GM13977 (cell line): ENCODE measurements at places on chromosomes 4 and X.

- DNase-seq = no peak
These were observed 38.9 kb downstream of the PAGE2 start for GRCh38 chrX:55127692-55128091.

GRCh38 chr4:76028350-76028765, 5.1 kb upstream of the CXCL10 start:
- DNase-seq = no peak

DNA sequence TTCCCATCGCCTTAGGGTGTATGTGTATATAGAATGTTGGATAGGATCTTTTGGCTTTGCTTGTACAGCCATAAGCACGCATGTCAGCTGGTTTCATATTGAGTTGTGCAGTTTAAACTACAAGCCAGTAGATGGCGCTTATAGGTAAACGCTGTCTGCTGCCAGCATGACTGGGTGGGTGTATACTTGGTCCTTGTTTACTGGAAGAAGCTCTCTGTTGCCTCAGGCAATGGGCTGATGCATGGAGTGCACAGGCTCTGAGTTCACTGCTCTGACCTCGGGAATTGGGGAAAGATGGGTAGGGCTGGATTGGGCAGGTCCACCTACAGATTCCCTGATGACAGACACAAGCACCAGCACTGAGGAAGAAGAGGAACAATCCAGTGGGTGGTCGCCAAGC, 831.5 kb downstream of the STIM2 start:
- peak; percentile 20 for DNase-seq

GRCh38 chrX:144006811-144007210, 122.9 kb downstream of the UBE2NL start:
- no peak for DNase-seq

DNA sequence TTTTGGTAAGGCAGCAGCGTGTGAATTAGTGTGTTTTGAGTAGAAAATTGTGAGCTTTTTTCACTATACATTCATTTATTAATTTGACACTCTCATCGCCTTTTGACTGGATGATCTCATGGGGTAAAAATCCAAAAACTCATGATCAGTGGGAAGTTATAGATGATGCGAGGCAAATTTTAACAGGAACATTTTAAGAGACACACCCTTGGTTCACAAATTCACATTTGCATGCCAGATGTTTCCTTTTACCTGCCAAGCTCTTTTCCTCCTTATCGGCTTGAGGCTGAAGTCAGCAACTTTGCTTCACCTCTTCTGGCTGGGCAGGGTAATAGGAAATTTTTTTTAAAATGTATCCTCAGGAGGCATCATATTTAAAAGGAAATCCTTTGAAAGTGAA, 318.0 kb upstream of the HS3ST1 start:
- no peak for DNase-seq

GRCh38 chrX:97372001-97372766, 488.5 kb downstream of the RPA4 start:
- DNase-seq = no peak

- no peak for DNase-seq
These were observed 54.6 kb upstream of the TENM3 start for GRCh38 chr4:182188622-182189021.

DNA sequence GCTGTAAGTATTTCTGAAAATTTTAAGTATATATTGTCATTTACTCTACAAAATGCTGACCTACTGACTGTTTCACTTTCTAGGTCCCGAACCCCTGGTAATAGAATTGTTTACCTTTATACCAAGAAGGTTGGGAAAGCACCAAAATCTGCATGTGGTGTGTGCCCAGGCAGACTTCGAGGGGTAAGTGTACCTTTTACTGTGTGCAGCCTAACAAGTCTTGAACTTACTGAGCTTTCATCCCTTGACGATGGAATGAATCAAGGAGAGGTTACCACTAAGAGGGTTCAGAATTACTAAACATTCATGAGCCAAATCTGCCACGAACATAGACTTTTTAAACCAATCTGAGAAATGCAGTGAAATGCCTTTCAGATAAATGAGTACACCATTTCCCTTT, 1.6 kb downstream of the RPL34 start:
- no peak for DNase-seq

GRCh38 chrX:39854772-39855747, 242.7 kb downstream of the BCOR start:
- peak; percentile 60 for DNase-seq

DNA sequence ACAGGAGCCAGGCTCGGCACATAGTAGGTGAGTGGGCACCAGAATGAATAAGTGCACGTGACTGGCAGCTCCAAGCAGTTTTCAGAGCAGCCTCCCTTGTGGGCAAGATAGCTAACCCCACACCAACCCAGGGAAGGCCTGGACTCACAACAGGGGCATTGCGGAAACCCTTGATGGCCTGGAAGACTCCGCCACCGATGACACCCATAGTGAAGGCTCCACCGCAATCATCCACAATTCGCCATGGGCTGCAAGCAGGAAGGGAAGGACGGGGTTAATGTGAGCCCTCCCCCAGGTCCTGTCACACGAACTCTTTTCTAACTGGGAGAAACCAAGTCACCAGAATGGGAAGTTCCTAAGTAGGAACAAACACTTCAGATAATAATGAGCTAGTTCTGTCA, 957 bp downstream of the TIMM17B start:
- DNase-seq = no peak

GRCh38 chr4:1983053-1983845, 25.5 kb downstream of the NELFA start:
- peak; percentile 12 for DNase-seq

DNA sequence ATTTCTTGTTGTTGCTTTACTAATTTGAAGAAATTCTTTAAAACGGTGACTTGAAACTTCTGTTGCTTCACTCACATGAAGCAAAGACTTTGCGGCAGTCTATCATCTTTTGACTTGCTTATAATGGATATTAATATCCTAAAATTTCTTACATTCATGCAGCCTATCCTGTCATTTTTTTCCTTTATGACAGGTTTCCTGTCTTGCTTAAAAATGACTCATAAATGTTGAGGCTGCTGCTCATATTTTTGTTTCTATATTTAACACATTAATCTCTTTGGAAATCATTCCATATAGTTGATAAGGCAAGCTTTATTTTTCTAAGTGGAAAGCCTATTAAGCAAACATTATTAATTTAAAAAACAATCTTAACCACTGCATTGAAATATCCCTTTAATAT, 176.6 kb upstream of the GALNTL6 start:
- no peak for DNase-seq

- DNase-seq = no peak
These were observed 33.8 kb upstream of the SPANXN1 start for GRCh38 chrX:145213504-145213903.

GRCh38 chrX:56802921-56803849, 74.1 kb downstream of the NBDY start:
- DNase-seq = peak; percentile 44

DNA sequence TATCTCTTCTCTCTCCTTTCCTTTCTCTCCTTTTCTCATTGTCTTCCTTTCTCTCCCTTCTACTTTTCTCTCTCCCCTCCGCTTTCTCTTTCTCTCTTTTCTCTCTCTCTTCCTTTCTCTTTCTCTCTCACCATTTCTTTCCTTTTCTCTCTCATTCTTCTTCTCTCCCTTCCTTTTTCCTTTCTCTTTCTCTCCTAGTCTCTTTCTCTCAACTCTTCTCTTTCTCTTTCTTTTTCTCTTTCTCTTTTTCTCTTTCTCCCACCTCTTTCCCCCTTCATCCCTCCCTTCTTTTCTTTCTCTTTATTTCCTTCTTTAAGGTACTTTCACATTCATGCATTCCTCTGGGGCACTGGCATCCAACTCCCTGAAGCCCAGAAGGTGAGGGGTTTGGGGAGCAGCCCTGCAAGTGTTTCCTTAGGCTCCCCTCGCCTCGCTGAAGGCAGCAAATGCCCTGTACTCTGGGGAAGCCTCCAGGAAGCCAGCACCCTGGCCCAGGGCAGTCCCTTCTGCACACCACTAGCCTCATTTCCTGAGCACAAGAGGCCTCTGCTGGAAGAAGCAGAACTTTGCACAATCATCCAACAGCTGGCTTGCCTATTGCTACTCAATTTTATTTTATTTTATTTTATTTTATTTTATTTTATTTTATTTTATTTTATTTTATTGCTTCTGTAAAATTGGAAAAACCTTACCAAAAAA, 124.2 kb downstream of the NFKB1 start:
- peak; percentile 65 for DNase-seq

GRCh38 chr4:140186651-140187315, 32.8 kb upstream of the MAML3 start:
- DNase-seq = no peak

DNA sequence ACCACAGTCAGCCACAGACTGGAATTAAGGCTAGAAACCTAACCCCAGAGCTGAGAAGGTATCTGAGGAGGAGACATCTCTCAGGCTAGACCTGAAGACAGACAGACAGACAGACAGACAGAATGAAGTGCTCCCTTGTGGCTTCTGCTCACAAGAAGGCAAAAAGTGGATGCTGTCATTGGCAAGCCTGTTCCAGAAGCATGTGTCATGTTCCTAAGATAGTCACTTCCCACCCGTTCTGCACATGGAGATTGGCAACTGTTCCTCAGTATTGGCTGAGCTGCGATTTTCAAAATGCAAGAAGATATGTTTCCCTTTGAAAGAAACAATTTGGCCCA, 166.4 kb downstream of the NSUN7 start:
- no peak for DNase-seq

DNA sequence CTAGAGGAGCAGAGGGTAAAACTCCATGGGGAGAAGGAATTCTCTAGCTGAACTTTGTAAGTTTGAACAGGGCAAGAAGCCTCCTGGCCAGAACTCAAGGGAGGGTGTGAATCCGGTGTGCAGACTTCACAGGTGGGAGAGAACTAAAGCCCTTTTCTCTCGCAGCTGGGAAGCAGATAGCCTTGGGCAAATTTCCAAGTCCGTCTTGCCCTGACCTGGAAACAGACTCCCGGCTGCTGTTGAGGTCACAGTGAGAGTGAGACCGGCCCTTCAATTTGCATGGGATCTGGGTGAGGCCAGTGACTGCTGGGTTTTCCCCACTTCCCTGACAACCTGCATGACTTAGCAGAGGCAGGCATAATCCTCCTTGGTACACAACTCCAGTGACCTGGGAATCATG, 94.5 kb upstream of the ZNF827 start:
- no peak for DNase-seq

DNA sequence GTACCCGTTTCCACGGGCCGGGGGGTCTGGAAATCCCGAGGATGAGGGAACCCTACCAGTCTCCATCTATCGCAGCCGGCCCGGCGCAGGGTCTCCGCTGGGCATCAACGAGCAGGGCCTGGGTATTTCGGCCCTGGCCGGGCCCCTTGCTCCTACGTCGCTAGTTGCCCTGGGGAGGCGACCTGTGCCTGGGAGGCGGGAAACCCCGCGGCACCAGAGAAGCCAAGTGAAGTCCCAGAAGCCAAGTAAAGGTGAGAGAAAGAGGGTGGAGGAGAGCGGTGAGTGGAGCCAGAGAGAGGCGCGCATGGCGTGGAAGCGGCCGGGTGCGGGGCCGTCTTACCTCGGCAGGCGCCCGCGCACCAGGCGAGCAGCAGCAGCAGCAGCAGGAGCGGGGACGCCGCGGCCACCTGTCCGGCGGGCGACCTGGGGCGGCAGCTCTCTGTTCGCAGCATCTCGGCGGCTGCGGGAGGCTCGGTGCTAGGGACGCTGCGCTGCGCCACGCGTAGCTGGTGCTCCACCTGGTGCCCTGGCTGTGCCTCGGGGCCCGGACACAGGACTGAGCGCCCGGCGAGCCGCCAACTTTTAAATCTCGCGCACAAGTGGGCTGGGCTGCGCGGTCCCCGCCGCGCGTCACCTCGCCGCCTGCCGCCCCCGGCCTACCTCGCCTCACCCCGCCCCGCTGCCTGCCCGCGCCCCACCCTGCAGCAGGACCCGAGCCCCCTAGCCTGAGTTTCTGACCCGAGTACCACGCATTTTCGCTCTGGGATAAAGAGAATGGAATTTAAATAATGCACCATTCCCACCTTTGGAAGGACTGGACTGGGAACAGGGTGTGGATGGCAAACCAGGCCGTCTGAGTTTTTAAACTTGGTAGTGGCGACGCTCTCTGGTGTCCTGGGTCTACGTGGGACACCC, at the start of gene NMU:
Gene NMU, minus strand, starts transcription at position 558 of the 915 bp plus-strand sequence. Its CDS starts 106 bp downstream, at position 452.
- DNase-seq = peak; percentile 68

- no peak for DNase-seq
These were observed 63.2 kb upstream of the GUCY1A1 start for GRCh38 chr4:155603360-155603891.

GRCh38 chr4:6221851-6222760, 21.8 kb upstream of the JAKMIP1 start:
- no peak for DNase-seq

GRCh38 chrX:77441479-77441878, 5.7 kb upstream of the FGF16 start:
- DNase-seq = no peak

DNA sequence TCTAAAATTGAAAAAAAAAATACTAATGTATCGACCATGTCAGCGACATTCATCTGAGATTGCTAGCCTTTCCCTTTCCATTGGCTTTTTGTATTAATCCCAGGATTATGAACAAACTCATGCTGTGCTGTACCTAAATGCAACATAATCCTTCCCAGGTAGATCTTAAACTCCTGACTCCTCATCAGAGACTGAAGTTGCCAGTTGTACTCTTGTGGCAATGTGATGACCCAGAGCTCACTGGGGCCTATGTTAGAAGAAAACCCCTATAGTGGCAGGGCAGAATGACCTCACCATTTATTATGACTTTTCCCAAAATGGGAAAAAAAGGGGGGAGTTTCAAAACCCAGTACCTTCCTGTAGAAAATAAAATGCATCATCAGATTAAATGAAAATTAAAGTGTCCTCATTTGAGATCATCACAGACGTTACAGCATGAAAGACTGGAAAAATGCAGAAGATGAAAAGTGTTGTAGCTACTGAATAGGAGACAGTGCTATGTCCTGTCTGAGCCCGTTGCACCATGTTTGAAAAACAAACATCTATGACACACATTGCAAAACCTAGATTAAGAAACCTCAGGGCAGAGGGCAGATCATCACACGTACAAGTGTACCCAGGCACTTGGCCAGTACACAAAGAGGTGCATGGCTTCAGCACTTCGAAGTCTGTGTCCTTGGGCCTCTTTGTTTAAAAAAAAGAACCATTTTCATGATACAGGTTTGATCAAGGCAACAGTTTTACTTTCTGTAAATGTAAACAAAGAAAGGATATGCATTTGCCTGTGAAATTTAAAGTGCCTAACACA, 6.8 kb upstream of the ACSL4 start:
- no peak for DNase-seq

- no peak for DNase-seq
These were observed 55.1 kb downstream of the CPZ start for GRCh38 chr4:8647626-8648025.

- DNase-seq = no peak
These were observed 104.6 kb downstream of the PPP1R2C start for GRCh38 chrX:42673301-42673810.

DNA sequence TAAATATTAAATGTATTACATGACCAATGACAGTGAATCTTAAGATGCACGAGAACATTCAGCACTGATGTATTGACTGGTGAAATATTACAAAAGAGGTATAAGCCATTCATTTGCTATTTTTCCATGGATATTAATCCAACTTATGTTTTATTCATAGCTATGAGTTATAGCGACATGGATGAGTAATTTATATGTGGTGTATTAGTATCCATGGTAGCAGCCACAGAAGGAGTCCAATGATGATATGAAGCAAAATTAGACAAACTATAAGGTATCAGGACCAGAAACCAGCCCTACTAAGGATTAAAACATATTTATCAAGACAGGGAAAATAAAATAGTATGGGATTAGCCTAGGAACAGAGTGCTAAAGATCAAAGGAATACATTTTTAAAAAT, 50.7 kb downstream of the THAP9 start:
- DNase-seq = no peak
